ENCODE measurements at places on chromosomes 3 and 15. TPM values are rescaled to one million over a fixed set of nuclear protein-coding genes. Genes with fewer than 3 reads are reported as not detected.

Gene SLC27A2
- 0.16 TPM for total RNA-seq

Gene SOX14
- total RNA-seq = not detected

Gene PP2D1
- total RNA-seq = not detected

Gene GOLGA8N
- total RNA-seq = 2.6 TPM

Gene KNL1
- 16.5 TPM for total RNA-seq

Gene SERPINI1
- 1.4 TPM for total RNA-seq

Gene LRRC34
- 0.16 TPM for total RNA-seq

Gene TMEM202
- not detected for total RNA-seq

Gene FBXW12
- not detected for total RNA-seq

Gene OR5H6
- total RNA-seq = not detected

Gene PPIB
- total RNA-seq = 611 TPM

Gene SLC12A1
- total RNA-seq = not detected

Gene CCR1
- total RNA-seq = not detected

Gene NR1I2
- under 0.01 TPM for total RNA-seq

Gene VILL
- total RNA-seq = 6.2 TPM

Gene INSYN1
- 0.13 TPM for total RNA-seq

Gene CSNK1G1
- total RNA-seq = 41.1 TPM

Gene GPR149
- total RNA-seq = not detected

Gene PDZRN3
- 0.19 TPM for total RNA-seq

Gene TNFAIP8L3
- total RNA-seq = 9.7 TPM

Gene ANKRD34C
- not detected for total RNA-seq

Gene SLC6A11
- total RNA-seq = not detected

Gene CPB1
- total RNA-seq = not detected

Gene GMPS
- 10.0 TPM for total RNA-seq

Gene ZIC1
- total RNA-seq = not detected

Gene GHSR
- not detected for total RNA-seq

Gene UQCRC1
- total RNA-seq = 256 TPM

Gene GOLGA6D
- under 0.01 TPM for total RNA-seq

Gene DUOX1
- not detected for total RNA-seq

Gene FRMD5
- 15.6 TPM for total RNA-seq

Gene CEP19
- total RNA-seq = 5.2 TPM

Gene ARPIN
- total RNA-seq = 17.0 TPM

Gene FAM131A
- 16.4 TPM for total RNA-seq

Gene KBTBD13
- not detected for total RNA-seq

Gene IL17RB
- total RNA-seq = not detected

Gene ABHD6
- total RNA-seq = 13.3 TPM

Gene TMOD2
- total RNA-seq = 20.7 TPM

Gene ASB14
- not detected for total RNA-seq

Gene CCR8
- total RNA-seq = not detected

Gene ANKUB1
- total RNA-seq = not detected

Gene GPR62
- total RNA-seq = not detected

All from bladder microvascular endothelial cell (primary cell).